CD14-positive monocyte (primary cell): ENCODE measurements at places on chromosomes 5 and 9.

DNA sequence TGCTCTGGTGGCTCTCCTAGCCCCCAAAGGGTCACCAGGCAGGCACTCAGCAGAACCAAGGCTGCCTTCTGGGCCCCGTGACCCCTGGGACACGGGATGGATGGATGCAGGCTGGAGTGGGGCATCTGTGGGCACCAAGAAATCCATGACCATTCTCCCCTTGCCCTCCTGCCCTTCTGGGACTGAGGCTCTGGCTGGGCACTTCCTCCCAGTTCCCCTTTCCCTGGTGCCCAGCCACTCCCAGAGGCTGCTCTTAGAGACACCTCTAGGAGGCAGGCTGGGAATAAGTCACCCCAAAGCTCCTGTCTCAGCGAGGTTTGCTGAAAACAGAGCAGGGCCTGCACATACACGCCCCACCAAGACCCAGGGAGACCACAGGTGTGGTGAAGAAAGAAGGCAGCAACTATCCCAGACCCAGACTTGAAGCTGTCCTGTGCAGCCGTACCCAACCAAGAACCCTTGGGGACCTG is 943 bp downstream of the STING1 start:
- peak; percentile 57 for DNase-seq

GRCh38 chr9:82202808-82203207 is 214.2 kb downstream of the SPATA31D1 start:
- no peak for DNase-seq

GRCh38 chr5:7146886-7147285 is 249.1 kb upstream of the ADCY2 start:
- DNase-seq = no peak

DNA sequence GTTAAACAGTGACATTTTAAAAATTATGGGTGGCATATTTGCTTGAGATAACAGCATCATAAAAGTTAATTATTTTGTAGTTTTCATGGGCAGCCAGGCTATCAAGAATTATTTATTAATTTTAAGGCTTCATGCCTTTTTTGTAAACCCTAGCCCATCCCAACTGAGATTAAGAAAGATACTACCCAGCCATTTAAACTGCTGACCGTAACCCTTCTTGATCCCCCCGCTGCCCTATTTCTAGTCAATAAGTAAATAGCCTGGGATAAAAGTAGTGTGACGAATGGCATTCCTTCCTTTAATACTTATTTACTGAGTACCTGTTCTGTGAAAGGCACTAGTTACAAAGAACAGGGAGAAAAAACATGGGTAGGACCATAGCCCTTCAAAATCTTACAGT is 88.3 kb downstream of the DROSHA start:
- no peak for DNase-seq

GRCh38 chr5:38678076-38678475 is 121.6 kb upstream of the LIFR start:
- no peak for DNase-seq

DNA sequence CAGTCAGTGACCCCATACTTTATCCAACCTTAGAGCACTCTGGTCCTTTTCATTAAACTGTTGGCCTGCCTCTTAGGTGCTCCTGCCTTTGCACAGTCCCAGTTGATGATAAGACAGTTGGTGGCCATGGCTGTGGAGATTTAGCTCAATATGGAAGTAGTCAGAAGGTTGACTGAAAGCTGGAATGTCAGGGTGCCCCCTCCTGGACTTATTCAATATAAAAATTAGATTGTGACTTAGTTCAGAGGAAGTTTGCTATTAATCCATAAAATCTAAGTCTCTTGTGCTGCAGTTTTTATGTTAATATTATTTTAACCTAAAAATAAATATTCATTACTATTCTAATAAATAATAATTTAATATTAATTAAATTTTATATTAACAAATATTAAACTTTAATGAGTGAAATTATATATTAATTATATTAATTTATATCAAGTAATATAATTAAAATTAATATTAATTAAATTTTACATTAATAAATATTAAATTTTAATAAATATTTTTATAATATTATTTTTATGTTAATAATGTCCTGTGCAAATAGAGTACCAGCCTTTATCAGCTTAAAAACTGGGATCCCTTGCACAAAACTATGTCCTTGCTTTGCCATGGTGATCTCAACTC is 77.7 kb upstream of the ADAMTSL1 start:
- no peak for DNase-seq

- DNase-seq = no peak
Measured at GRCh38 chr5:82847562-82847961, 229.6 kb downstream of the TMEM167A start.

- DNase-seq = no peak
Measured at GRCh38 chr9:71783120-71783523, 14.8 kb upstream of the CEMIP2 start.

DNA sequence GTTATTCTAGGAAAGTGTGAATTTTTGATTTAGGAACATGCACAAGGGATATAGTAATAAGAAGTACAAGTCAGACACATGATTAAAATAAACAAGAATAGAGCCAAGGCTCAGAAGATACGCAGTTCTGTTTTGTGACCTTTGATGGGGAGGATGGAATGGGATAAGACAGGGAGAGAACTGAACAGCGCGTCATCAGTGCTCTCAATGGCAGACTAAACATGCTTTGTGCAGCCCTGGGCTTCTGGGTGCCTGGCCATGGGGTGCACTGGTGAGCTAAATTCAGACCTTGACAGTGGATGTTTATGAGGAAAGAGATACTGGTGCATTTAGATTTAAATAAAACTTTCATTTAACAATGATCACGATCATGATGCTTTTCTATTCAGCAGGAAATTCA is 309.7 kb downstream of the ARHGEF28 start:
- no peak for DNase-seq
